ENCODE measurements at places on chromosomes 11 and 22.

GRCh38 chr11:16841984-16842383 is 103.5 kb downstream of the C11orf58 start:
- DNase-seq = no peak

- no peak for DNase-seq
Measured at GRCh38 chr22:28369854-28370253, 309.8 kb downstream of the TTC28 start.

- no peak for DNase-seq
Measured at GRCh38 chr11:30455025-30455424, 131.1 kb downstream of the MPPED2 start.

- DNase-seq = no peak
Measured at GRCh38 chr11:102446606-102447005, 6.0 kb downstream of the TMEM123 start.

Measured in astrocyte of the cerebellum (primary cell).